ENCODE measurements at places on chromosomes 5 and 9.

GRCh38 chr9:129752900-129753729, at the start of gene PTGES:
TSS of gene PTGES (minus strand) at chr9:129753042. CDS start at chr9:129753012, 30 bp downstream.
- peak; percentile 59 for DNase-seq

DNA sequence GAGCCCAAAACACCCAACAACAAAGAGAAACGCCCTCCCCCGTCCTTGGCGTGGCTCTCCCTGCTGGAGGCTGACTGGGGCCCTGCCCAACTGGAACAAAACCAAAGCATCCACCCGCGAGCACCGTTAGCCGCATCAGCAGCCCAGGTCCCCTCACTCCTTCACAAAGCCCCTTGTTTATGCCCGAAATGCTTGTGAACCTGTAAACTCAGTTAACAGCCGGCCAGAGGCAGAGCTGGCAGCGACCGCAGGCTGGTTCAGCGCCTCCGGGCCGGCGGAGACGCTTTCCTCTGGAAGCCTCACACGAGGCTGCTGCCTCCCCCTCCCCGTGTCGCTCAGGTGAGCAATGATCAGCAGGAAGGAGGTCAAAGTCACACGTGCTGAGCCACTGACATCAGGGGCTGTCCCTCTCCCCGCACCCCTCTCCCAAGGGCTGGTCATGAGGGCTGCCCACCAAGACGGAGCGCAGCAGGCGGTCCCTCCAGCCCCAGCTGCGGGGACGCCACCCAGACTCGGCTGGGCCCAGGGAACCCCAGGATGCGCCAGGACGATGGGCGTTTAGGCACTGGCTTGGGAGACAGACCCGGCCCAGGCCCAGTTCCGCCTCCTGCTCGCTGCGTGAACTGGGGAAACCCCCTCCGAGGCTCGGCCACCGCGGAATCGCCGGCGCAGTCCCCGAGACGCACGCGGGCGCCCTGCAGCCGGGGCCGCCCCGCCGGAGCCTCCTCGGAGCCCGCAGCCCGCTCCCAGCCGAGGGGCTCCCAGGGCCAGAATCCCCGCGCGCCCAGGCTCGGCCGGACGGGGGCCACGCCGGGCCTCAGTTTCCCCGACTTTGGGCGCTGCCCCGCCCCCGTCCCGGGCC, 563 bp downstream of the SNAPC4 start:
- peak; percentile 44 for DNase-seq

GRCh38 chr5:90287036-90287435, 122.5 kb downstream of the CETN3 start:
- no peak for DNase-seq

- DNase-seq = no peak
These were observed 23.2 kb downstream of the TTF1 start for GRCh38 chr9:132383462-132383883.

DNA sequence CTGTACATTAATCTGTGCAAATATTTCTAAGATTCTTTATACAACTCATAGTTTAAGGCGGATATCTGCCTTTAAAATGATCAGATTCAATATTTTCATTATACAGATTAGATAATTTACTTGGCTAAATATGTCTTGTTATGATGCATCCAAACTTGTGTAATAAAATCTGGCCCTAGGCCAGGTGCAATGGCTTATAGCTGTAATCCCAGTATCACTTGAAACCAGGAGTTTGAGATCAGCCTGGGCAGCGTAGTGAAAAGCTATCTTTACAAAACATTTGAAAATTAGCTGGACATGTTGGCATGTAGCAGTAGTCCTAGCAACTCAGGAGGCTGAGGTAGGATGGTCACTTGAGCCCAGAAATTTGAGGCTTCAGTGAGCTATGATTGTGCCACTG, 2002.2 kb upstream of the ACO1 start:
- DNase-seq = no peak

GRCh38 chr5:155148694-155149093, 135.1 kb downstream of the KIF4B start:
- no peak for DNase-seq

DNA sequence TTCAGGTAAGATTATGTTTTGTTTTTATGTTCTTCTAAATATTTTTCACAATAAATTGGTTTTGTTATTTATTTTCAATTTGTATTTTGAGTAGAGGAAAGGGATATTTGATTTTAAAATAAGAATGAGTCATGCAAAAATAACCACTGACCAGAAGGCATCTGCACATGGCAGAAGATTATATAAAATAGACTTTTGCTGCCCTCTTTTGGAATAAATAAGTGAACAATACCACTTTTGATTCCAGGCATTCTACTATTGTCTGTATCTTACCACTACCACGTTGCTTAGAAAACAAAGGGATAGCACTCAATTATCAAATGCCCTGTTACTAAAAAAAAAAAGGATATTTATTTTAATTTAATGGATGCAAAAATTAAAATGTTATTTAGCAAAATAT, 227.3 kb upstream of the ITGA1 start:
- DNase-seq = no peak

- no peak for DNase-seq
These were observed 71.2 kb downstream of the PLPP1 start for GRCh38 chr5:55463613-55464012.

- no peak for DNase-seq
These were observed 1.3 kb upstream of the EBF1 start for GRCh38 chr5:159100782-159101646.
